Colonic mucosa (tissue), 4 donors: ENCODE measurements at places on chromosomes 16 and 17. TPM values are rescaled to one million over a fixed set of nuclear protein-coding genes. Genes with fewer than 3 reads are reported as not detected.

RASD1 gene
- 24.9 TPM for total RNA-seq

NUPR1 gene
- 128 TPM for total RNA-seq

ERN2 gene
- total RNA-seq = 191 TPM

CCL1 gene
- total RNA-seq = not detected

TMC7 gene
- 10.0 TPM for total RNA-seq

G6PC1 gene
- total RNA-seq = not detected

METRN gene
- total RNA-seq = 23.3 TPM

BAHCC1 gene
- 12.5 TPM for total RNA-seq

HSD17B2 gene
- total RNA-seq = 69.2 TPM

SNX20 gene
- 0.86 TPM for total RNA-seq

PDP2 gene
- 25.9 TPM for total RNA-seq

OTOP3 gene
- not detected for total RNA-seq

CDH1 gene
- 519 TPM for total RNA-seq

CORO7 gene
- 55.9 TPM for total RNA-seq

SAMD14 gene
- 0.77 TPM for total RNA-seq

IL21R gene
- total RNA-seq = 0.56 TPM

CYB561 gene
- 90.6 TPM for total RNA-seq

KRTAP16-1 gene
- total RNA-seq = not detected

ITGB4 gene
- total RNA-seq = 267 TPM

NOL3 gene
- 31.0 TPM for total RNA-seq

CBLN1 gene
- total RNA-seq = 0.62 TPM
